NCI-H226 (cell line): ENCODE measurements at places on chromosomes 11 and 22.

- DNase-seq: no peak
These were observed 191.5 kb downstream of the CEP164 start for GRCh38 chr11:117519170-117519569.

GRCh38 chr22:47295226-47295901, 532.9 kb downstream of the TBC1D22A start:
- DNase-seq: no peak

- DNase-seq: no peak
These were observed 115.5 kb downstream of the TEAD1 start for GRCh38 chr11:12789596-12790215.

GRCh38 chr11:66428933-66429332, 8.1 kb downstream of the NPAS4 start:
- DNase-seq: no peak

DNA sequence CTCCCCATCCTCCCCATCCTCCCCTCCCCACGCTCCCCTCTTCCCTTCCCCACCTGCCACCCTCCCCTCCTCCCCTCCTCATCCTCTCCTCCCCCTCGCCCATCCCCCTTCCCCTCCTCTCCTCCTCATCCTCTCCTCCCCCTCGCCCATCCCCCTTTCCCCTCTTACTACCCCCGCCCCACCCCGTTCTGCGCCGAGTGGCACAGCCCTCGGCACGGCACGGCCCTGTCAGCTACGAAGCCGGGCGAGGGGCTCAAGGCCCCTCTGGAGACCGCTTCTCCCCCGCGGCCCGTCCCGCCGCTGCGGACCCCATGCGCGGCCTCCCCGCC, 449.9 kb downstream of the OPCML start:
- no peak for DNase-seq

DNA sequence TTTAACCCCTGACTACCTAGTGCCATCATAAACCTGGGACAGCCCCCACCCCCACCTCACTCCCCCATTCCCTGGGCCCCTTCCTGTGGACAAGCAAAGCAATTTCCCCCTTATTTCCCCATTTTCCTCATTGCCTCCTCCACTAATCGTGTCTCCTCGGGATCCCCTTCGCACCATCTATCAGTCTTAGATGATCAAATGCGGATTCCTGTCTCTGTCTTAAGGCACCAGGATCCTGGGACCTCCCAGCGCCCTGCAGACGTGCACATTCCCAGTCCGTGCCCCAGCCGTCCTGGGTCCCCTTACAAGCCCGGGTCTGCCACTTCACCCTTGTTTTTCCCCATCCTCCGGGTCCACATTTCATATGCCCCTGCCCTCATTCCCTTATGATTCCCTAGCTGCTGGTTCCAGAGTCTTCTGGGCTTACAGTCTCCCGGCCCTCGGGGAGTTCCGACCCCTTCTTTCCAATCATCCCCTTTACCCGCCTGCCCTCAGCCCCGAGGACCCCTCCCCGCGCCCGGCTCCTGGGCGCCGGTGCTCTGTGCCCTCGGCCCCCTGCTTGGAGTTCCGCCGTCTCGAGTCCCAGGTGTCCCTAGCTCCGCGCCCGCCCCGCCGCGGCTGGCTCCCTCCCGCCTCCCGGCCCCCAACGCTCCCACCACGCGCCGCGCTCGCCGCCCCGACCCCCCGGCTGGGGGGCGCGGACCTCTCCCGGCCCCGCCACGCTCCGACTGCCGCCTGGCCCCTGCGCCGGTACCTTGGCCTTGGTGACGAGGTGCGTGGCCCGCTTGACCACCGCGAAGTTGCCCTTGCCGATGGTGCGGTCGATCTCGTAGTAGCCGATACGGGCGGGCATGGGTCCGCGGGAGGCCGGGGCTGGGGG, 599 bp downstream of the SIK3 start:
- no peak for DNase-seq

- DNase-seq: no peak
These were observed 10.7 kb downstream of the SDF2L1 start for GRCh38 chr22:21652547-21653545.

GRCh38 chr11:10414181-10414580, 40.9 kb upstream of the AMPD3 start:
- DNase-seq: no peak

GRCh38 chr11:110077831-110078325, 15.3 kb upstream of the ZC3H12C start:
- DNase-seq: peak; percentile 52

DNA sequence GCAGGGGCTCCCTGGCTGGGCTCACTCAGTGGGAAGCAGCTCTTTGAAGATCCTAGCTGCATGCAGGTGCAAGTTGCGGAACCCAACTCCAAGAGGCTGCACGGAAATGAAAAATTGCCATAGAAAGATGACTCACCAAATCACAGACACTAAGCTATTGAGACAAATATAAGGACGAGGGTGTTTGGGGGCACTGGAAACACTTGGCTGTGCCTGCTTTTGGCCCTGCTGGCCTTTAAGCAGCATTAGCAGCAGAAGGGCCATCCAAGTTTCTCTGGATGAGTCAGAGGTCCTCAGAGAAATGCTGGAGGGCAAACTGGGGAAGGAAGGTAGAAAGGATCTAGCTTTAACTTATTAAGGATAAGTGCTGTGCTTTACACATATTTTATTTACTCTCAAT, 282.3 kb downstream of the KIRREL3 start:
- DNase-seq: no peak

GRCh38 chr11:121191818-121192217, 90.8 kb downstream of the TECTA start:
- no peak for DNase-seq

DNA sequence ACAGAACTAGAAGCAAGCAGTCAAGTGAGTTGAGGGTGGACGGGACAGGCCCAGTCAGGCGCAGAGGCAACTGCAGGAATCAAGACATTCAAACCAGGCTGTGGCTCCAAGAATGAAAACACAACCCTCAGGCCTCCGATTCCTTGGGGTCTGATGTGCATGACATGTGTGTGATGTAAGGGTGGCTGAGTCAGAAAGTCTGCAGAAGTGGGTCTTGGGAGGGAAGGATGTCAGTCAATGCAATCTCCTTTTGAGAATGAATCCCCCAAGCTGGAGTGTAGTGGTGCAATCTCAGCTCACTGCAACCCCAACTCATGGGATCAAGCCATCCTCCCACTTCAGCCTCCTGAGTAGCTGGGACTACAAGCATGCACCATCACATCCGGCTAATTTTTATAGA, 15.9 kb upstream of the PDE2A start:
- DNase-seq: no peak

DNA sequence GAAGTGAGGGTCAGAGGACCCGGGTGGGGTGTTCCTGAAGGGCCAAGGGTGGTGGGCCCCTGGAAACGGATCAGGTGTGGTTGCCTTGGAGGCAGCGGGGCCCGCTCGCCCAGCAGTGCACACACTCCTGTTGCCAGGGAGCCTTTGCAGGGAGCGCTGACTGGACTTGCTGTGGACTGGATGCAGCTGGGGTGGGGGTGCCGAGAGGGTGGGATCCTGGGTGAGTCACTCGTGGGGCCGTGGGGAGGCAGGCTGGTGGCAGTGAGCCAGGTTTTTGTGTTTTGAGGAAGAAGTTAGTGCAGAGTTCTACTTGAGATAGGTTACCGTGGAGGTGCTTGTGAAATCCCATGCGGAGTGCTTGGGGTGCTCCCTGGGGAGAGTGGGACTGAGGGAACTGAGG, 1.3 kb downstream of the MRPL23 start:
- no peak for DNase-seq

DNA sequence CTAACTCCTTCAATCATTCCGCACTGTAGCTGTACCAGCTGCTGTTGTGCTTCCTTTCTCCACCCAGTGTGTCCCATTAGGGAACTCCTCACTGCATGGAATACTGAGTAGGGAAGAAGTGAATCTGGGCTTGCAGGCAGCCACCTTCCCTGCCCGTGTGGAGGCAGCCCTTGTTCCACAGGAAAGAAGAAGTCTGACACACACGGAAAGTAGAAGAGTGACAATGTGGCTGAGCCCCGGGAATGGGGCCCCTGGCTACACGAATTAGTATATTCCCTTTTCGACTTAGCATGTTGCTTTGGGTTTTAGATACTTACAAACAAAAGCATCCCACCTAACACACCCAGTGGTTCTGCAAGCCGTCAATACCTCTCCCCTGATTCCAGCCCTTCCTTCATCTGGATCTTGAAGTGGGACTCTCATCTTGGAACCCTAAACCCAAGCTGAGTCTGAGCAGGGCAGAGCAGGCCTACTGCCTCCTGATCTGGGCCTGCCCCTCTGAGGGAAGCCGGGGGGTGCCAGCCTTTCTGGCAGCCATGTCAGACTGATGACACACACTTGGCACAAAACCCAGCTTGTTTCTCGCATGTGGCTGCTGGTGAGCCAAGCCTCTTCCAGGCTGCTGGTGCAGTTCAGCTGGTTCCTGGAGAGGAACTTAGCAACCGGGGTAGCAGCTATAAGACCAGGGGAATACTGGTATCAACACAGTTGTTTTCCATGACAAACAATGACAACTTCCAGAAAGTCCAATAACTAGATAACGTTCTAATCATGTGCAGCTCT, 71.6 kb downstream of the C11orf58 start:
- DNase-seq: peak; percentile 64

DNA sequence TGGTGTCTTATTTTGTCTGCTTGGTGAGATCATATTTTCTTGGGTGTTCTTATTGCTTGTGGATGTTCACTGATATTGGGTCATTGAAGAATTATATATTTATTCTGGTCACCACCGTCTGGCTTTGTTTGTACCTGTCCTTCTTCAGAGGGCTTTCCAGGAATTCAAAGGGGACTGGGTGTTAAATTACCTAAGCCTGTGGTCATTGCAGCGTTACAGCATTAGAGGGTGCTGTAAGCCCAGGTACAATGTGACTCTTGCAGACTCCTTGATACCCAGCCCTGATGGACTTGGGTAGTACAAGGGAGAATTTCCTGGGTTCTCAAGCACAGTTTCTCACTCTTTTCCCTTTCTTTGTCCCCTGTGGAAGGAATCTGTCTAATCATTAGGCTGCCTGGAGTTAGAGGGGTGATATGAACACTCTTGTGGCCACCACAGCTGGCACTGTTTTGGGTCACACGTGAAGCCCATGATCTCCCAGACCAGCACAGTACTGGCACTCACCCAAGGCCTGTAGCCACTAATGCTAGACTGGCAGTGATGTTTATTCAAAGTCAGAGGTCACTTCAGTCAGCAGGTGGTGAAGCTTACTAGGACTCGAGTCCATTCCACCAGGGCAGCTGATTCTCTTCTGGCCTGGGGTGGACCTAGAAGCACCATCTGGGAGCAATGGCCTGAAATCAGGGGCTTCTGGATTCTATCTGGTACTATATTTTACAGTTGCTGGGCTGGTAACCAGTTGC, 56.1 kb upstream of the NARS2 start:
- DNase-seq: no peak

DNA sequence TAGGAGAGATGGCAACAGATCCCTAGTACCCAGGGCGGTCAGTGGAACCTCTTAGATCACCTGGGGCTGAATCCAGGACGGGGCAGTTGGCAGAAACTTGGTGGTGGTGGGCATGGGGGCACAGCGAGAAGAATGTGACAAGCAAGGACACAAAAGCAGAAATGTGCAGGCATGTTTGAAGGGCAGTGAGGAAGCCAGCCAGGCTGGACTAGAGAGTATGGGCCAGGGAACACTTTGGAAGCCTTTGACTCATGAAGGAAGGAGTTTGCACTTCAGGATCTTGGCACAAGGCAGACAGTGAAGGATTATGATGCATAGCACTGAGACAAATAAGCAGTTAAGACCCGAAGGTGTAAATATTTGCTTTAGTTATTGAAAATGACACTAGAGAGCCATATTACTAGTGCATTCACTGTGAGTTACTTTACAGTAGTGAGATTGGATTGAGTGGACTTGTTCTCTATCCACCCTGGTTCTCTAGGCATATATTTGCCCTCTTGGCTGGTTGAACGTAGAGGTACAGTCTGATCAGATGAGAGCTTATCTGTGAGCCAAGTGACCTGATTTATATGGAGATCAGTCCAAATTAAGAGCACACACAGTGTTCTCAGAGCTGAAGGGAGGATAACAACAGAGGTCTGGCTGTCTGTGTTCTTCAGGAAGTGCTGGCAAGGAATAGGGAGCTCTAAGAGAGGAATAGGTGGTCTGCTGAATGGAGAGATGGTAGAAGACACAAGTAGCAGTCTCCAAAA, 210.4 kb downstream of the SNX19 start:
- no peak for DNase-seq
